Activated naive CD4-positive, alpha-beta T cell treated with anti-CD3 and anti-CD28 coated beads, Interleukin-2, amount 50 U/mL, for 72 hours (primary cell): ENCODE measurements at places on chromosomes 7 and 10. TPM values are rescaled to one million over a fixed set of nuclear protein-coding genes. Genes with fewer than 3 reads are reported as not detected.

Gene GPR15LG
- total RNA-seq = not detected

Gene OPN1SW
- not detected for total RNA-seq

Gene NEURL1
- 2.4 TPM for total RNA-seq

Gene TMEM176A
- not detected for total RNA-seq

Gene RET
- total RNA-seq = not detected

Gene POLD2
- 129 TPM for total RNA-seq

Gene FAM13C
- total RNA-seq = not detected

Gene ZNF425
- 0.45 TPM for total RNA-seq

Gene COBL
- total RNA-seq = not detected

Gene HGF
- 0.06 TPM for total RNA-seq

Gene TMEM178B
- total RNA-seq = 0.25 TPM

Gene CFAP43
- total RNA-seq = not detected

Gene PDE1C
- total RNA-seq = not detected

Gene GNGT1
- total RNA-seq = not detected

Gene DNAJC1
- 27.8 TPM for total RNA-seq

Gene SPDYE1
- not detected for total RNA-seq

Gene ANLN
- total RNA-seq = 63.4 TPM

Gene SPAM1
- not detected for total RNA-seq
